Stimulated activated CD4-positive, alpha-beta T cell treated with anti-CD3 and anti-CD28 coated beads, Interleukin-2, amount 100 ng/mL, for 48 hours (primary cell): ENCODE measurements at places on chromosomes 13 and 19.

DNA sequence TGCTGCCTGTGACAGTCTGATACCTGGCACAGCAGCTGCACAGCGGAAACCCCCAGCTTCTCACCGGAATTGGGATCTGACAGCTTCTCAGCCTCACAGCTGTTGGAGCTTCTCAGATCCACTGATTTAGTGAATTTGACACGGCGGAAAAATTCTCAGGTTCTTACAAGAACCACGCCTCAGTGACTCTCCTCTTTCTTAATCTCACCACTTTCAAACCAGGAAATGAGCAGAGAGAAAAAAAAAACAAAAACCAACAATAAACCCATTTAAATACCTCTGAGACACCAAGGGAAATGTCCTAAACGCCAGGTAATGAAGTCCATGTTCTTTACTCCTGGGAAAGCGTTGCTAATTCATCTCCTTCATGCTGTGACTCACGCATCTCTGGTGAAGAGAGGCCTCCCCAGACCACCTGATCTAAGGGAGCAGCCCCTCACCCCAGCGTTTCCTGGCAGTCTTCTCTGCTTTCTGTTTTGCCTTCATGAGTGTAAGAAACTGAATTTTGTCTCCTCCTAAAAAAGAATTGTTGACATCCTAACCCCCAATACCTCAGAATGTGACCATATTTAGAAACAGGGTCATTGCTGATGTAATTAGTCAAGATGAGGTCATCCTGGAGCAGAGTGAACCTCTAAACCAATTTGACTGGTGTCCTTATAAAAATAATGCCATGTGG, 15.9 kb upstream of the IZUMO2 start:
- DNase-seq, result no peak

GRCh38 chr19:54606230-54606629, 12.8 kb downstream of the LILRA1 start:
- no peak for DNase-seq

GRCh38 chr19:52936954-52937325, 13.7 kb upstream of the ZNF888 start:
- DNase-seq, result no peak

DNA sequence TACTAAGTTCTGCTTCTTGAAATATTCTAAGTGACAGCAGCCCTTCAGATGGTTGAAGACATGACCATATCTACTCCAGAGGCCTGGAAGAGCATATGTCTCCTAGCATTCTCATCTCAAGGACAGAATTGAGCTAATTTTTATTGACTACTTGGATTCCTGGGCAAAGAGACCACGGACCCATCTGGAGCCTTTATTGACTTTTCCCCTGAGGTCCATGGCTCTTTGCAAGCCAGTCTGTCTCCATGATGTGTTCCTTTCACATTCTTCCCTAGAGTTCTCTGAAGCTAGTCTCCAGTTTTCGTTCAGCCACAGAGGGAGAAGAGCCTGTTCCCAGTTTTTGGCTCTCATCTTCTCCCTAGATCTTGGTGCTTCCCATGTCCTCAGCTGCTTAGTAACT, 202.7 kb downstream of the PCCA start:
- DNase-seq, result no peak

DNA sequence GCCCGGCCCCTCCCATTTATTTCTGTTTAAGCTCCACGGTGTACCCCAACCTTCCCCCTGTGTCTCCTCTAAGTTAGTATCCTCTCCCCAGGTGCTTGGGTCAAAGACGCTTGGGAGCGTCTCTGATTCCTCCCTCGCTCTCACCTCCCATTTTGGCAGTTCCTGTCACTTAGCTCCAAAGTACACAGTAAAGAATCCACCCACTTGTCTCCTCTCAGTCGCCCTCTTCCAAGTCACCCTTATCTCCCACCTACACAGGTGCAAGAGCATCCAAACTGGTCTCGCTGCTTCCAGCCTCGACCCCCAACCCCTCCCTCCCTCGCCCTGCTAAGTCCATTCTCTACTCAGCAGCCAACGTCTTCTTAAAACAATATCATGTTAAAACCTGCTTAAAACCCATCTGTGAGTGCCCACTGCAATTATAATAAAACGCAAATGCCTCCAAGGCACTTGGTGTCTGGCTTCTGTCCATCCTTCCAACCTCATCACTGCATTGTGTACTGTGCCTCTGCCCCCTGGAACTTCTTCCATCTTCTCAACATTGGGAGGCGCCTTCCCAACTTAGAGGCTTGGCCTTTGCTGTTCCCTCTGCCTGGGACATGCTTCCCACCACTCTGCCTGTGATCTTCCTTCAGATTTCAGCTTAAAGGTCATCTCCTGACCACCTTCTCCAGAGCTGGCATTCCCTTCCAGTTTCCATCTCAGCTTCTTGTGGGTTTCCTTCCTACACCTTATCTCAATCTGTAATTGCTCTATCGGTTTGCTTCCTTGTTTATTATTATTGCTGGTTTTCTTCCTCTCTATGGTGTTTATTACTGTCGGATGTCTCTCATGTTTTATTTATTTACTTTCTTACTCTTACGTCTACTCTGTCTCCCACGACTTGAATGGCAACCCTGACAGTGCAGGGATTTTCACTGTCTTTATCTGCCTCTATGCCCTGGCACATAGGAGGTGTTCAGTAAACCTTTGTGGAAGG, 9.5 kb upstream of the KLK14 start:
- DNase-seq, result no peak

DNA sequence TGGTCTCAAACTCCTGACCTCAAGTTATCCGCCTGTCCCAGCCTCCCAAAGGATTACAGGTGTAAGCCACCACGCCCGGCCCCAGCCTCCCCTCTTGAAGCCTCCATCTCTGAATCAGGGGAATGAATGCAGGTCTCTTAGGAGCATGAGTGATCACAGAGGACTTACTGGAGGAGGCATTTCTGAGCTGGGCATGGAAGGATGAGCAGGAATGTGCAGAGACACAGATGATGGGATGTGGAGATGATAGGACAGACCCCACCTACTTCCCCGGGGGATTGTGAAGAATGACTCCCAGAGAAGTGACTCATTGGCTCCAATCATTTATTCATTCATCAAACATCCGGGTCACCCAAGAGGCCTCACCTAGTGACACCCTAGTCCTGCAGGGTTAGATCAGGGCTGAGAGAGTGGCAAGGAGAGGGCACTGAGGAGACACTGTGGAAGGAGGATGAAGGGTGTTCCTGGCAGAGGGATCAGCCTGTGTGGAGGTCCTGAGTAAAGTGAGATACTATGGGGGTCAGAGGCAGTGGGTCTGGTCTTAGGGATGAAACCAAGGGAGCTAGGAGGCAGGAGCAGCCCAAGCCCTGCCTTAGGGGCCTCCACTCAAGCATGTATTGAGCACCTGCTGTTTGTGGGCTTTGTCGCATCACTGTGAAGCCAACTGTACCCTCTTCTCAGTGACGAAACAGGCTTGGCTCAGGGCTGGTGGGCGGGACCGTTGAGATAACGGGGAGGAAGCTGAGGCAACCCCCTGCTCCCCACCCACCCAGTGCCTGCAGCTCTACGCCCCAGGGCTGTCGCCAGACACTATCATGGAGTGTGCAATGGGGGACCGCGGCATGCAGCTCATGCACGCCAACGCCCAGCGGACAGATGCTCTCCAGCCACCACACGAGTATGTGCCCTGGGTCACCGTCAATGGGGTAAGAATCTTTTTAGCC, 3.0 kb downstream of the IFI30 start:
- DNase-seq, result no peak
